ENCODE measurements at places on chromosomes 1 and 21.

GRCh38 chr1:245222931-245223595, 68.3 kb downstream of the KIF26B start:
- no peak for DNase-seq

GRCh38 chr1:39501666-39502065, 10.2 kb downstream of the BMP8A start:
- no peak for DNase-seq

GRCh38 chr1:10389271-10389973, 9.4 kb upstream of the PGD start:
- no peak for DNase-seq

DNA sequence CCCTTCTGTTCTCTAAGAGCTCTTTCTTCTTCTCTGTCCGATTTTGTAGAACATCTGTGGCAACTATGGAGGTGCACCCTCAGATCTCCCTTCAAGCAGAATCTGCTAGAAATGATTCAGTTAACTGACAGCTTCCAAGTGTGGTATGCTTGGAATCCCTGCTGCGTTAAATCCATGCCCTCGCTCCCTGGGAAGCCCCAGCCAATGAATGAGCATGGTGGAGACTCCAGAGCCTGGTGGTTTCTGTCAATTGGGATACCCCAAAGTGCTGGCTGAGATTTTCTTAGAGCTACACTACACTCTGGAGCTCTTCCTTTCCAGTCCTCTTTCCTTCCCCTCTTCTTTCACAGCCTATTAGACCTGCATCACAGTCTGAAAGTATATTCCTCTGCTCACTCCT, 116.3 kb upstream of the C1orf21 start:
- no peak for DNase-seq

DNA sequence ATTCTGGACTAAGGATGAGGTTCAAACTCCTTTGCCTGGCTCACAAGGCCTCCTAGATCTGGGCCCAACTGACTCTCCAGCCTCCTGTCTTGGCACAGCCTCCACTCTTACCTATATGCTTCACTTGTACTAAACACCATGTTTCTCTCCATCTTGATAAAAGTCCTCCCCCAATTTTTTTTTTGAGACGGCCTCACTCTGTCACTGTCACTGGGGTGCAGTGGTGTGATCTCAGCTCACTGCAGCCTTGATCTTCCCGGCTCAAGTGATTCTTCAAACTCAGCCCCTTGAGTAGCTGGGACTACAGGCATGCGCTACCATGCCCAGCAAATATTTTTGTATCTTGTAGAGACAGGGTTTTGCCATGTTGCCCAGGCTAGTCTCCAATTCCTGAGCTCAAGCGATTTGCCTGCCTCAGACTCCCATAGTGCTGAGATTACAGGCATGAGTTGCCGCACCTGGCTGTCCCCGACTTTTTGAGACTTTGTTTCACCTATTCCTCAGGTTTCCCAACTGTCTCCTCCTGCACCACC, 39.7 kb downstream of the CD34 start:
- DNase-seq: no peak

GRCh38 chr21:46287541-46287940, 1.4 kb downstream of the YBEY start:
- DNase-seq: no peak

DNA sequence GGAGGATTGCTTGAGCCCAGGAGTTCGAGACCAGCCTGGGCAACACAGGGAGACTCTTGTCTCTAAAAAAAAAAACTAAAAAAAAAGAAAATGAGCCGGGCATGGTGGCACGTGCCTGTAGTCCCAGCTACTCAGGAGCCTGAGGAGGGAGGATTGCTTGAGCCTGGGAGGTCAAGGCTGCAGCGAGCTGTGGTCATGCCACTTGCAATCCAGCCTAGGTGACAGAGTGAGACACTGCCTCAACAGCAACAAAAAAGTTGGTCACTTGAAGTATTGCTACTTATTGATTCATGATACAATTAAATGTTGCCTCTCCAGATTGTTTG, 57.9 kb upstream of the CXADR start:
- DNase-seq: no peak

DNA sequence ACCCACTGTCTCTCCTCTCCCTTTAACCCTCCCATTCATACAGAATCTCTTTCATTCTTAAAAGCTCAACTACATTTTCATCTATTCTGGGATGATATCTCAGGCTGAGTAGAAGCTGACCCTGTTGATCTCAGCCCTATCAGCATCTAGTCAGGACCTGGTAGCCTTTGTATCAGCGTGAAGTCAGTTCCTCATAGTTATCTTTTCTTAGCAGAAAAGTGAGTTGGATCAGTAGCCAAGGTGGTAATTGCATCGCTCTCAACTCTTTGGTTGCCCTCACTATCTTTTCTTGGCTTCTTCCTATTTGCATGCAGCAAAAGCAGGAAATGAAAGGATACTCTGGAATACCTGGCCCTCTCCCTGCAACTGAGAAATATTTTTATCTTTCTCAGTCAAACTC, 13.6 kb upstream of the GOLT1A start:
- DNase-seq: no peak

DNA sequence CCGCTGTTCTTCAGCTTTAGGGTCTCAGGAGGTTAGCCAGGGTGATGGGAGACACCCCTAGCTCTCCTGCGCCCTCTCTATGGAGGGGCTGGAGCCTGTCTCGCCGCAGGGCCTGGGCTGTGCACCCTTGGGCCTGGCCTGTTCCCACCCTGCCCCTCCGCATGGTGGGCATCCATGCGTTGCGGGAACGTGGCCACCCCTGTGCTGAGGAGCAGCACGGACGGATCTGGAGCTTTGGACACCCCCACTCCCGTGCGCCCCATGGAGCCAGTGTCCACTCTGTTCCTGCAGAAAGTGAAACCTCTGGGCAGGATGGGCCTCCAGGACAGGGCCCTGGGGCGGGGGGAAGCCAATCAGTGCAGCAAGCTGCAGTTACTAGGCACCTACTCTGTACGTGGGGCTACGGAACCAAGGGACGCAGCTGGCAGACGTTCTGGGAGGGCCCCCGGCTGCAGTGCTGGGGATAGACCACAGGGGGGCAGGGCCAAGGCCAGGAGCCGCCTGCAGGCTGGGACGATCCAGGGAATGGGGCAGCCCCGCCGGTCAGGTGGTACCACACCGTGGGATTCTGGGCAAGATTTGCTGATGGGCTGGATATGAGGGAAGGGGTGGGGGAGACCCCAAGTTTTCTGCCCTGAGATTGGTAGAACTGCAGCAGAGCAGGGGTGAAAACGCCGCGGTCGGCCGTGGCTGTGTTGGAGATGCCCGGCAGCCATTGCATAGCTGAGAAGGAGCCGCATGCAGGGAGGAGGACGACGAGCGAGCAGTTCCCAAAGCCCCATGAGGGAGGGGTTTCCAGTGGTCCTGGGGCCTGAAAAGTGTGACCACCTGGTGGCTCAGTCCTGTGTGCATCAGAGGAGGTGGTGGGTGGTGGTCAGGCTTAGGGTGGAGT, 43.3 kb downstream of the TP73 start:
- DNase-seq: peak; percentile 38

DNA sequence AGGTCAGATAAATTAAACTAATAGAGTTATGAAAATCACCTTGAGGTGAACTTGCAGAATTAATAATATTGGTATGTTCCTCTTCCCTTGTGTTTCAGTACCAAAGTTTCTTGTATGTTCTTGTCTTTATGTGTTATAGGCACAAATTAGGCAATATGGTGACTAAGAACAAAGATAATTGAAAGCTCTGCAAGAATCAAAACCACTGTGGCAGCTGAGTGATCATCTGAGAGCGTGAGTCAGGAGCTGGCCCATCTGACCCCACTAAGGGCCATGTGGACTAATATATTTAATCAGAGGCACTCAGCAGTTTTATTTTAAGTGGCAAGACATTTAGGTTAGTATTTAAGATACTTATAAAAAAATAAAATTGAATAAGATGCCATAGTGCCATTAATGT, 12.8 kb upstream of the CASQ2 start:
- no peak for DNase-seq

- DNase-seq: no peak
These were observed 7.9 kb downstream of the TIAM1 start for GRCh38 chr21:31335957-31336738.

Measured in stimulated activated CD4-positive, alpha-beta T cell treated with anti-CD3 and anti-CD28 coated beads, Interleukin-12 subunit alpha, Interleukin-12 subunit beta, amount 100 ng/mL, for 24 hours (primary cell).